ENCODE measurements at places on chromosomes 3 and 15. TPM values are rescaled to one million over a fixed set of nuclear protein-coding genes. Genes with fewer than 3 reads are reported as not detected.

Gene JMJD7
- 40.9 TPM for total RNA-seq

Gene FGD5
- 3.8 TPM for total RNA-seq

Gene CHDH
- total RNA-seq, result 14.9 TPM

Gene GJD2
- not detected for total RNA-seq

Gene A4GNT
- total RNA-seq, result not detected

Gene SI
- not detected for total RNA-seq

Gene TMEM41A
- 22.2 TPM for total RNA-seq

Gene FANCD2OS
- total RNA-seq, result not detected

Gene IGSF11
- total RNA-seq, result 1.8 TPM

Gene SOX14
- not detected for total RNA-seq

Gene SHC4
- total RNA-seq, result 2.3 TPM

Gene ROPN1B
- 19.9 TPM for total RNA-seq

Gene KIF15
- 2.7 TPM for total RNA-seq

Gene MOBP
- total RNA-seq, result 0.13 TPM

Gene CD96
- total RNA-seq, result 0.55 TPM

Gene TRAIP
- 4.8 TPM for total RNA-seq
